ENCODE measurements at places on chromosomes 5 and 9.
A peak's percentile ranks its signal among the peaks of the same experiment; 100 is the strongest.

GRCh38 chr9:94679587-94679986, 40.3 kb upstream of the FBP1 start:
- no peak for DNase-seq

- DNase-seq = no peak
Measured at GRCh38 chr9:32258482-32258881, 126.0 kb upstream of the ACO1 start.

DNA sequence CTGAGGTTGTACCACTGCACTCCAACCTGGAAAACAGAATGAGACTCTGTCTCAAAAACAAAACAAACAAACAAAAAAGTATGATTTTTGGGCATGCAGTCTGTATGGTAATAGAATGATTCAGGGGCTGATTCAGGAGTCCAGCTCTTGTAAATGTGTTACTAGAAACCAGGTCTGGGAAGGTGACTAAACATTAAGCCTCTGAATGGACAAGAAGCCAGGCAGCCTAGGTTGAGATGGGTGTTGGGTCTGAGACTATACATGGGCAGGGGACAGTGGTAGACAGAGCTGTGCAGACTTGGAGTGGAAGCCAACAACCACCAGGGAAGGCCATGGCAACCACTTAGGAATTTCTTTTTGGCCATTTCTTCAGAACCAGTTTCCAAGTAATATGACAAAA, 64.9 kb upstream of the TLE1 start:
- no peak for DNase-seq

DNA sequence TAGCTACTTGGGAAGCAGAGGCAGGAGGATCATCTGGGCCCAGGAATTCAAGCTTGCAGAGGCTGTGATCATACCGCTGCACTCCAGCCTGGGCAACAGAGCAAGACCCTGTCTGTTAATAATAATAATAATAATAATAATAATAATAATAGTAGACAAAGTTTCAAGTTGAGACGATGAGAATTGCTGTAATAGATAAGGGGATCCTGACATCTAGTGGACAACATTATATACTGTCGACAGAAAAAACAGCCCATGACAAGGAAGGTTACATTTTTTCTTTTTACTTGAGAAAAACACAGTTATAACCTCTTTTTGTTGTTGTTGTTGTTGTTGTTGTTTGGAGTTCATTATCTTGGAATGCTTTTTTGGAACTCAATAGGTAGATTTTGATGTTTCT, 35.3 kb downstream of the NDFIP1 start:
- DNase-seq = peak; percentile 17

GRCh38 chr5:69502367-69502766, 9.8 kb downstream of the OCLN start:
- DNase-seq = no peak

- no peak for DNase-seq
Measured at GRCh38 chr5:146490089-146490843, 25.7 kb downstream of the GPR151 start.

- no peak for DNase-seq
Measured at GRCh38 chr5:57611177-57611576, 128.6 kb upstream of the ACTBL2 start.

DNA sequence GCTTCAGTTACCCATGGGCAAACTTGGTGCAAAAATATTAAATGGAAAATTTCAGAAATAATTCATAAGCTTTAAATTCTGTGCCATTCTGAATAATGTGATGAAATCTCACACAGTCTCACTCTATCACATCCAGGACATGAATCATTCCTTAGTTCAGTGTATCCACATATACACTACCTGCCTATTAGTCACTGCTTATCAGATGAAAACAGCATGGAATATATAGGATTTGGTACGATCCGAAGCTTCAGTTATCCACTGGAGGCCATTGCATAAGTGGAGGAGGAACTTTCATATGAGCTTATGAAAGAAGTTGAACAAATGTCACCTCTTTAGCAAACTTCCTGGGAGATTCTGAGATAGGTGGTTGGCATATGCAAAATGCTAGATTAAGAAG, 64.2 kb downstream of the GAPVD1 start:
- DNase-seq = no peak

Measured in large intestine (tissue), 12 donors.